EL (cell line): ENCODE measurements at places on chromosomes 2 and 18.

- no peak for DNase-seq
Measured at GRCh38 chr18:70022636-70023035, 75.0 kb upstream of the CD226 start.

DNA sequence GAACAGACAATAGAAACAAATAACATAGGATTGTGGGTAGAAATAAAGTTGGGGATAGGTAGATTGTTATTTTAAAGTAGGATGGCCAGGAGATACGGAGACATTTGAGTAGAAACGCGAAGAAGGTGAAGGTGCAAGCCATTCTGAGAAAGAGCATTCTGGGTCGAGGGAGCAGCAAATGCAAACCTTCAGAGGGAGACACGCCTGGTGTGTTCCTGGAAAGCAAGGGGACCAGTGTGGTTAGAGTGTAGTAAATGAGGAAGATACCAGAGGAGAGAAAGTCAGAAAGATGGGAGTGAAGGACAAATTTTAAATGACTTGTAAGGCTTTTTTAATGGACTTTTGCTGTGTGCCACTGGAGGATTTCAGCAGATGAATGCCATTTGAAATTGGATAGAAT lies 1.7 kb downstream of the CYP20A1 start:
- no peak for DNase-seq

- DNase-seq: peak; percentile 67
Measured at GRCh38 chr18:50277942-50278341, 3.4 kb downstream of the MBD1 start.

DNA sequence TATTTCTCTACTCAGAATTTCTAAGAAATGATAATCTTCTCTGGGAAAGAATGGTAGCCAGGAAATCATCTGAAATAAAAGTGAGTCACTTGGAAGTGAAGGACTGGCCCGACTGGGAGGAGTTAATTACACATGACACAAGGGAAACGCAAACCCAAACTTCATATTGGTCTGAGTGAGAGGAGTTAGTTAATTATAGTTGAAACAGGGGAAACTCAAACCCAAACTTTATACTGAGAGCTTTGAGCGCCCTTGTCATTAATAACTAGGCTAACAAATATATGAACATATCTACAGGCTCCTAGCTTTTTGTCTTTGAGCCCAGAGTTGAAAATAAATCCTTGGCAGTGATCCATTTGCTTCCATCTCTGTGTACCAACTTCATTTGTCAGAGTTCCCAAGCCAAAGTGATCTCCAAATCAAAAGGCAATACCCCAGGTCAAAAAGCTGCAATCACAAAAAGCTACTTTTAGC lies 187.8 kb upstream of the COL3A1 start:
- peak; percentile 80 for DNase-seq

GRCh38 chr2:240839152-240840143 lies 19.4 kb upstream of the KIF1A start:
- peak; percentile 44 for DNase-seq

GRCh38 chr18:36419188-36419899 lies 121.8 kb downstream of the FHOD3 start:
- DNase-seq: no peak

GRCh38 chr2:216298719-216299495 lies 73.4 kb downstream of the MARCHF4 start:
- DNase-seq: peak; percentile 90

DNA sequence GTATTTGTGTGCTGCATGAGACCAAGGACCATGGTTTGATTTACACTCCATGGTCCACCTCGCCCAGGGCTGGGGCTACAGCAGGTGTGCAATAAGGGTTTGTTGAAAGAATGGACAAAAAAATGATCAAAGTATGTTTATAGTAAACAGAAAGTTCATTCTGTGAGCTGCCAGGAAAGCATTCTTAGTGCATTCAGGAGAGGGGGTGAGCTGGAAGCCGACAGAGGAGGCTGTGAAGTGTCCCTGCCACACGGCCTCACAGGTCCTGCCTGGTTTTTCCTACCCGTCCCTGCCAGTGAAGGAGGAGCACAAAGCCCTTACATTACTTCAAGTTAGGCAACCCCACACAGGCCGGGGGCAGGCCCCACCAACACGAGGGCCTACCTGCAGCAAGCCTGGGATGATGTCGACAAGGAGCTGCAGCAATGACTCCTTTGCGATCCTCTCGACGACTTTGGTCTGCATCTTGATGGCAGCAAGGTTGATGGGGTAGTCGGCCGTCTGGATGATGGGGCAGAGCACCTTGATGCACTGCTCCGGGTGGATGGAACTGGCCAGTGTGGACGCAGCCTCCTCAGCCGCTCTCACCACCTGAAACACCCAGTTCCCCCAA lies 63.2 kb upstream of the TFCP2L1 start:
- no peak for DNase-seq

DNA sequence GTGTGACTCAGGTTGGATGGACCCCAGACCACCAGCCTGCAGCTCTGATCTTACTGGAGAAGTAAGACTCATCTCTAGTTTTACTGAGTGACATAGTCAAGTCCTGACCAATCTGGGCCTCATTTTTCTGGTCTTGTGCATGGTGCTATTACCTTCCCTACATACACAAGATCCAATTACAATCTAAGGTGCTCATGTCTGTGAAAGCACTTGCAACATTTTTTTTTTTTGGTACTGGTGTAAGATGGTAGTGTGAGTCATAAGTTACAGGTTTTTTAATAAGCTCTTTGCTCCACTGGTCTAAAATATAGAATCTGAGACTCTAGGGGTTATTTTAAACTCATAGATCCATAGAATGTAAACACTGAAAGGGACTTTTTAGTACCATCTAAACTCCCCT lies 117.3 kb upstream of the EFEMP1 start:
- DNase-seq: no peak

GRCh38 chr2:63027220-63027619 lies 23.4 kb upstream of the OTX1 start:
- no peak for DNase-seq

DNA sequence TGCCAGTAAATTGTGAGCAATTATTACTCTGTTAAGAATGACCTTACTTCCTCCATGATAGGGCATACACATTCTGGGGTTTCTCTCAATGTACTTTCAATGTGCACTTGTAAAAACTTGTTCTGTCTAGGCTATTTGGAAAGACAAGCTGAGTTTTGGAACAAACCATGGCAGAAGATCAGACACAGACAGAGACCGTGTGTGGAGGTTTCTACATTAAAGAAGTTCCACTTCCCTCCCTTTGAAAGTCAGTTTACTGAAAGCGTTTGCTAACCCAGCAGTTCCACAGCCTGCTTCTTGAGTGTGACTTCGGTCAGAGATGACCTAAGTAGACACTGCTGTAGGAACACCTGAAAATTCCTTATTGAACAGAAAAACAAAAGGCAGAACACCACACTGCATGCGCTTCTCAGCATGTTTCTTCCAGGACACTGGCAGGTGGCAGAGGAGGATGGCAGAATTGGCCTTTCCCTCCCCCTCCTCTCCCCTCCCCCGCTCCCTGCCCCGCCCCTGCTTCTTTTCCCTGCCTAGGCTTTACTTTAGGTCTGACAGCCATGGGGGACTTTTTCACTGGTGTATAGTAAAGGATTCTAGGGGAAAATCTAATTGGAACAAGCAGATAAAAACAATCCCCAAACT lies 109.8 kb downstream of the NOL10 start:
- no peak for DNase-seq

- DNase-seq: no peak
Measured at GRCh38 chr2:112149194-112149593, 11.0 kb downstream of the FBLN7 start.

DNA sequence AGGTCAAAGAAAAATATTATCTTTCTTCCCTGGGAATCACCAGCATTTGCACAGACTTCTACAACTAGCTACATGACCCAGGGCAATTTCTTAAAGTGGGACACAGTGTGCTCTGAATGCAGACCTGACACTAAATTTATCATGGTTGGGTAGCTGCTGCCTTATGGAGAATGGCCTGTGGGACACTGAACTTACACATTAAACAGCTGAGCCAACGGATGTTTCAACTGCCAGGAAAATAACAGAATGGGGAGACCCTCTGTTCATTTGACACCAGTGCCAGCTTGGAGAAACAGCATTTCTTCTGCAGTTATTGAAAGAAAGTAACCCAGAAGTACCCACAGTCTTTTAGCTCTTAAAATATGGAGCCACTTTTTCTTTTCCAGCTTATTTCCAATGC lies 54.1 kb downstream of the SLC8A1 start:
- no peak for DNase-seq

DNA sequence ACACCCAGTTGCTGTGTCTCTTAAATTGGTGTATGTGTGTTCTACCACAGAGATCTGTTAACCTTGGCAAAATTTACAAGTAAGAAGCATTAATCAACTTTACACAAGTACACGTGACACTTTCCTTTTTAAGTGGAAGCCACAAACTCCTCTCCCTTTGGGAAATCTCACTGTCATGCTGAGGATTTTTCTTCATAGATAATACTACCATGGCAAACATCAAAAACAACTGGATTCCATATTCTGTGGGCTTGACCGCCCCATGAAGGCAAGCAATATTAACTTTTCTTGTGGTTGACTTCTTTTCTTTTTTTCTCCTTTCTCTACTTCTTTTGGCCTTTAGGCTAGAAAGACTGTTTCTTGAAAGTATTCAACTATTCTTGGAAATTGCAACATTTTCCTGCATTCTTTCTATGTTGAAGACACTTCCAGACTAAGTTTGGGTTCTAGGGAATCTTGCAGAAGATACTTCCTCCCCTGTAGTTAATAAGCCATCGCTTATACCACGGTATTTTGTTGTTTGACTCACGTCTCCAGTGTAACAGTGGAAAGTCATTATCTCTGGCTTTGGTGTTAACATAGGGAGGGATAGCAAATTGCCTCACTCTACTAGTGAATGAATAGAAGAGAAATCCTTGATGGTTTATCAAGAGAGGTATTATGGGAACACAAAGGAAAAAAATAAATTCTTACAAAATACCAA lies 79.5 kb downstream of the SLC8A1 start:
- DNase-seq: peak; percentile 29

DNA sequence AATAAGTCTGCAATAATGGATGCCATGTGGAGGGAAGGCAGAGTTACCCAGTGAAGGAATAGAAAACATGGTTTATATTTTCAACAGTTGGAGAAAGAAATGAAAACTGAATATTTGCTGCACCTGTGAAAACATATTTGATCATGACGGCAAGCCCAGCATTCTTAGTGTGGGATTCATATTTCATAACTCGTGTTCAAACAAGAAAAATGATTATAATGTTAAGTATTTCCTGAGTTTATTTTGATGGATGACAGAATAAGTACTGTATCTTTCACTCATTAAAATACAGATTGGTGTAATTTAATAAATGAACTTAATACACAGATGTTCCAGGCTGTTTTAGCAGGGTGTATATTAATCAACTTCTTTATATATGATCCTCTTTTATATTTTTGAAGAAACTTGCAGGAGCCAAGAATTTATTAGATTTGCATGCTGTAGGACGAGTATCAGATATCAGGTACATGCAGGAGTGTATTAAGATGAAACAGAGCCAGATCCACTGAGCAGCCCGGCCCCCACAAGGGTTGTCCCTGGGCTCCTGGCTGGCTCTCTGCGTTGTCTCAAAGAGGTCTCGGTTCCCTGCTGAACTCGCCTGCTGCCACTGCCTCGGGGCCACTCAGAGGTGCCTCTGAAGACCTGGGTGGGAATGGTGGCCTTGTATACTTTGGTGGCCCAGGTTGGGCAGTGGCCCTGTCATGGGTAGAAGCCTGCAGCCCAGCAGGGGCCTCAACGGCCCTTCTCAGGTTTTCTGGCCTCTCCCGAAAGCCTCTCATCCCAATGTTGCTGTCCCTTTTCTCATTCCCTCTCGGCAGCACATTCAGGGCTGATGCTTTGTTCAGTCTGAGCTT lies 95.0 kb upstream of the LDAH start:
- DNase-seq: peak; percentile 62

- no peak for DNase-seq
Measured at GRCh38 chr2:40118622-40119021, 333.3 kb downstream of the SLC8A1 start.

- no peak for DNase-seq
Measured at GRCh38 chr2:237729681-237730475, 68.7 kb upstream of the RBM44 start.
